ENCODE measurements at places on chromosomes 1 and 21.

DNA sequence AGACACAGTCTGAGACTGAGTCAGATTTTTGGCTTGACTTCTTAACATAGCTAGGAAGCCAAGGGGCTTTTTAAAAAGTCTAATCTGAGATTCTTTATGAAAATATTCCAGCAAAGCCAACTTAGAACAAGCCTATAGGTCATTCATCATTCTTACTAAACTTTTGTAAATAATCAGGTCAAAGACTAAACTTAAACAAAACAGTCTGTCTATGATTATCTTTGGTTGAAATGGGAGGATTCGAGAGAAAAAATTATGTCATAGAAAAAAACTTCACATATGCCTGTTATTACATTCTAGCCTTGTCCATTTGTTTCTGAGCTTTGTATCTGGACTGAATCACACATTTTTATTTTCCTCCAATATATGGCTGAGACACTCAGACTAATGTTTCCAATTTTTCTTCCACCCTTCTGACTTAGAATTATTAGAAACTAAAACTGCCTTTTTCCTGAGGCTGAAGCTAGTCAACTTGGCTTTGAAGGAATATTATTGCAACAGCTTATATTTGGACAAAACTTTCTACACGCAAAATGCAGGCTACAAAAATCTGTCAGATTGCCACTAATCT lies 83.3 kb downstream of the ETS2 start:
- DNase-seq, result no peak

DNA sequence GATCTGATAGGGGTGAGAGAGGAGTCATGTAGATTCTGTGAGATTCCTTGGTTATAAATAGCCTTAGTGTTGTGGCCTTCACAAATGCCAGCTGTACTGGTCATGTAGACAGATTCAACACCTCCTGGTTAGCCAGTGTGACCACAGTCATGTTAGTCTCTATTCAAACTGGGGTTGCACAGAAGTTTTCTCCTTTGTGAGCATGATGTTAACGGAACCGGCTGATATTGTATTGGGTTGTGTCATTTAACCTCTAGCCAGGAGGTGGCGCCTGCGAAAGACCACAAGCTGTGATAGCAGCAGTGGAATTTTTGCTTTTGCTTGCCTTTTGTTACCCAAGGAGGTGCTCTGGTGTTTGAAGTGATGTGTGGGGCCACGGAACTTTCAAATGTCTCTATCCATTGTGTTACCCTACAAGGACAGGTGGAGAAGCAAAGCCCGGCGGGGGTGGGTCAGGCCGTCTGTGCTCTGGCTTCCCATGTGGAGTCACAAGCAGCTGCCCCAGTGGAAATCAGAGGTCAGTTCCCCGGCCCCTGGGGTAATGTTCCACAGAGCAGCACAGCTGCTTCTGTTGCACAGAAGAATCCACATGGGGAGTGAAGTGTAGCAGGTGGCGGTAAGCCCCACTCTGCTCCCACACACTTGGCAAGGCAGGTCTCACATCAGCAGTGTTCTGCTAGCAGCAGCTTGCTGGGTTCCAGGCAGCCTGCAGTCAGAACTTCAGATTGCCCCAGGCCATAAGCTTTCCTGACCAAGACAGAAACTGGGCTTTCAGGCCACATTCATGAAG lies 112.6 kb downstream of the ADAMTS1 start:
- no peak for DNase-seq

- no peak for DNase-seq
Measured at GRCh38 chr1:168959382-168959781, 147.1 kb upstream of the ATP1B1 start.

DNA sequence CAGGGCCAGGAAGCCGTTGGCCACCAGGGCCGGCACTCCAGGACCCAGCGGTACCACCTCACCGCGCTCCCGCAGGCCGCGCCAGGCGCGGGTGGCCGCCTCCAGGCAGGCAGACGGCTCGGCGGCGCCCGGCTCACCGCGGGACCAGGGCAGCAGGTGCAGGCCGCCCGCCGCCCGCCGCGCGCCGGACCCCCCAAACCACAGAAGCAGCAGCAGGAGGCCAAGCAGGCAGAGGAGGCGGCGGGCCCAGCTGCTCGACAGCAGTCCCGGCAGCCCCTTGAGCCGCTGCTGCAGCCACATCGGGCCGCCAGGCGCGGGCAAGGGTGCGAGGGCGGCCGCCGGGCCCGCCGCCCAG lies 312 bp downstream of the KIAA2013 start:
- no peak for DNase-seq

DNA sequence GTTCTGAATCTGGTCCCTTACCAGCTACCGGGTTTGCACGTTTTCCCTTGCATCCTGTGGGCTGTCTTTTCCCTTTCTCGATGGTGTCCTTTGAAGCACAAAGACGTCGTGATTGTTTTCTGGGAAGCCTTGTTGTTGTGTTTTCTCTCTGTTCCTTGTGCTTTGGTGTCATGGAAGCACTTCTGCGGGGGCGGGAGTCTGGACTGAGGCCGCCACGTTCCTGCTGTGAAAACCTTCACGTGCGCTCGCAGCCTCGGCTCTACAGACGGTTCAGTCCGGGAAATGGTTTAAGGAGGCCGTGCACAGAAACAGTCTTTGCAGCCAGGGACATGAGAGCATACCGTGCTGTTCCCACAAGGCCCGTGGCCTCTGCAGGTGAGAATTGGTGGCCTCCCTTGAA lies 68.5 kb downstream of the SKI start:
- no peak for DNase-seq

DNA sequence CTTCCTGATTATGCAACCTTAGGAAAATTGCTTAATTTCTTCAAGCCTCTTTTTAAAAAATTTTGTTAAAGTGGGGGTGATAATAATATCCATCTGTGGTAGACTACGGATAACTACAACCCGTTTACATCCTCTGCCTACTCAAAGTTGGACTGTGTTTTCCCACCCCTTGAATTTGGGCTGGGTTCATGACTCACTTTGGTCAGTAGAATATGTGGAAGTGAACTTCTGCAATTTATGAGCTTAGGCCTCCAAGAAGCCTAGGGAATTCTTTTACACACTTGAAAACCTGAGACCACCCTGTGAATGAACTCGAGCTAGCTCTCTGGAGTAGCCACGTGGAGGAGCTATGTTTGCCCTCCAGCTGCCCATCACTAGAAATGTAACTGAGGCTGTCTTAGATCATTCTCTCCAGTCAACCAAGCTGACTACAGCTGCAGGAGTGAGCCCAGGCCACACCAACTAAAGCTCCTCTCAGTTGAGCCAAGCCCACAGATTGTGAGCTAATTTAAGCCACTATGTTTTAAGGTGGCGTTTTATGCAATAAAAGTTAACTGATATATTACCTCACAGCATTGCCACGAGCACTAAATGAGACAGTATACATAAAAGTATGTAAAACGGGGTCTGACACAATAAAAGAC lies 29.6 kb upstream of the CACHD1 start:
- DNase-seq, result no peak

GRCh38 chr1:10048601-10049000 lies 15.8 kb downstream of the UBE4B start:
- no peak for DNase-seq

- DNase-seq, result no peak
Measured at GRCh38 chr1:171366085-171366484, 52.1 kb downstream of the FMO4 start.

DNA sequence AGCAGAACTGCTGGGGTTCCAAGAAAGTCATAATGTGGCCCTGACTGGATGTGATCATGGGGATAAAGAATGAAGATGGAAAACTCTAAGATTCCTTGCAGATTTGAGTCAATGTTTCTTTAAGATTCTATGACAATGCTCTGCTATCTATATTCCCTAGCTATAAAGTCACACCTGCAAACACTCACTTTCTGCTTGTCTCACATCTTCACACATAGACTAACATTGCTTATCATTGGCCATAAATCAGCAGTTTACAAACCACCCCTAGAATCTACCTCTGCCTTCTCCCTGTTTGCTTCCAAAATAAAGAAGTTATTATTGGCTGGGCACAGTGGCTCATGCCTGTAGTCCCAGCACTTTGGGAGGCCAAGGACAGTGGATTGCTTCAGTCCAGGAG lies 33.1 kb upstream of the NPL start:
- no peak for DNase-seq

DNA sequence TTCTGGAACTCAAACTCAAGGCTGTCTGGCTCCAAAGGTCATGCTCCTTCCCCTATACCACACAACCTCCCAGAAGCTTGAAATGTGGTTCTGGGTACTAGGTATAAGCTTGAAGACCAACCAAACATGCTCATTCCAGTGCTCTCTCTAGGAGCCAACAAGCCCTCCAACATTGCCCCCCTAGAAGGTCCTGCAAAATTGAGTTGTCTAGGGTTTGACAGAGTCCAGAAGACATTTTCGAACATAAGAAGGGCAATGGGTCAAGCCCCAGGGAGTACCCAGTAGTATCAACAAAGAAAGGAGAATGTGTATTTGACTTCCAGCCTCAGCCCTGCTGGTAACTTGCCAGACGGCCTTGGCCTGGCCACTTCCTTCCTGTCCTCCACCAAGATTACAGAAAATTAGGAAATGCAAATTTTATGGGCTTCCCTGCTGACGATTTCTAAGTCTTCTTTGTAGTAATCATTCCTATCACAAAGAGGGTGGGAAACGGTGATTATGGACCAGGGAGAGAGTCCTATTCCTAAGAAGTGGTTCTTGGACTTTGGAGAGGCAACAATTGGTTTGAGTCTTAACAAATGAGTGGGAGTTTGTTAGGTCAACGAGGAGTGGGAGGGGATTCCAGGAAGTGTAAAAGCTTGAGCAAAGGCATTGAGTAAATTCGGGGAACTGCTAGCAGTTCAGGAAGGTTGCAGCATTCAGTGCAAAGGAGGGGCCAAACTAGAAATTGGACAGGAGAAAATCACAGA lies 18.7 kb upstream of the SLAMF1 start:
- DNase-seq, result no peak

DNA sequence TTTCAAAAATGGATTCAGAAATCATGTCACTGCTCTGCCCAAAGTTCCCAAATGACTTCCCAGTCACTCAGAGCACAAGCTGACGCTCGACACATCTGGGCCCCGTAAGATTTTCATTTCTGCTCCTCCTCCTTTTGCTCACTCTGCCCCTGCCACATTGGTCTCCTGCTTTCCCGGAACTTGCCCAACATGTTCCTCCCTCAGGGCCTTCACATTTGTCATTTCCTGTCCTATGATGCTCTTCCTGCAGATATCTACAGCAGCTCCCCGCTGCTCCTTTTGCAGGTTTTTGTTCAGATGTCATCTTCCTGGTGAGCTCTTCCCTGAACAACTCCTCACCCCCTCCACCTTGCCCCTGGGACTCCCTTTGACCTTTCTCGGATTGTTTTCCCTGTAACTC lies 58.5 kb upstream of the IVNS1ABP start:
- DNase-seq, result no peak

DNA sequence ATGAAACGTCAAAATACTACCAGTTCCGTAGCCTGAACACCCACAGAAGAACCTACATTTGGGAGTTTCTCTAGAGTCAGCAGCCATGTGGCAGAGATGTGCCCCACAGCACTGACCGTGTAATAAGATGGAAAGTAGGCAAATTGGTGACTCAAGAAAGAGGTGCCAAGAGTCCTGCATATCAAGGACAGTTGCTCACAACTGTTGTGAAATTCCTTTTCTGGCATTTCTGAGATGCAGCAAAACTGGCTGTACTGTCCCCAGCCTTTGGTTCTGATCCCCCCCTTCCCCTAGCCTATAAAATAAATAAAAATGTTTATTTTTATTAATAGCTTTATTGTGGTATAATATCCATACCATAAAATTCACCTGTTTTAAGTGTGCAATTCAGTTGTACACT lies 324.0 kb downstream of the PCP4 start:
- DNase-seq, result no peak

DNA sequence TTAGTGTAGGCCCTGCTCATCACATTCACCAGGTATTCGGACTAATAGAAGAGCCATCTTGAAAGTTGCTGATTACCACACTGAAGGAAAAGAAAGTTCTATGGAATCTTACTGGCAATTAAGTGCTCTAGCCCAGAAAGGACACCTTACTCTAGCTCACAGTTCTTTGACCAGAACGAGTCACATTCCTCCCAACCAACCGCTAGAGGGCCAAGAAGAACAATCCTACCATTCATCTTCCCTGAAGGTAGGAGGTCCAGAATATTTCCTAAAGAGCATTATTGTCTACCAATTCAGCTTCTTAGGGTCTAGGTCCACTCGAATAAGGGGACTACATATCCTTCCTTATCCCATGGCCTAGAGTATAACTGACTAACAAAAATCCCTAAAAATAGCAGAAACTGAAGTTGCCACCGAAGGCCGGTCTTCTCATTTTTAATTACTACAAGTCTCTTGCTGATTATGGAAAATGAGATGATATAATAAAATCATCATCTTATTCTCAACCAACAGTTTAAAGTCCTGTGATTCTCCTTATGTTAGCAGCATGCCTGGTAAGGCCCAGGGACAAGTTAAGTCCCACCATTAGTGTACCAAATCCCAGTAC lies 2.7 kb upstream of the FMO1 start:
- no peak for DNase-seq

DNA sequence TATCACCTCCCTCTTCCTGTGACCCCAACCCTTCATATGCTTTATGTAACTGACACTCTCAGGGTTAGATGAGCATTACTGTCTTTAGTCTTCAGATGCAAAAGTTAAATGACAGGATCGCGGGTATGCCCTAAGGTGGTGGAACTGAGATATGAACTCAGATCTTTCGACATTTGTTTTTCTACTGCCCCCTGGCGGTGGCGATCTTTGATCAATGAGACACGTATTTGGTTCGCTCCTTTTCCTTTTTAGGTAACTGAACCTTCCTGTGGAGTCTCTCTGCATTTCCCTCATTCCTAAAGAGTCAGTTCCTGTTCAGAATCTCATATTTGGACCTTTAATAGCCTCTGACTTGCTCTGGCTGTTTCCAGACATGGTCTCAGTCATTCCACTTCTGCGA lies 47.8 kb upstream of the ZP4 start:
- DNase-seq, result peak; percentile 2

DNA sequence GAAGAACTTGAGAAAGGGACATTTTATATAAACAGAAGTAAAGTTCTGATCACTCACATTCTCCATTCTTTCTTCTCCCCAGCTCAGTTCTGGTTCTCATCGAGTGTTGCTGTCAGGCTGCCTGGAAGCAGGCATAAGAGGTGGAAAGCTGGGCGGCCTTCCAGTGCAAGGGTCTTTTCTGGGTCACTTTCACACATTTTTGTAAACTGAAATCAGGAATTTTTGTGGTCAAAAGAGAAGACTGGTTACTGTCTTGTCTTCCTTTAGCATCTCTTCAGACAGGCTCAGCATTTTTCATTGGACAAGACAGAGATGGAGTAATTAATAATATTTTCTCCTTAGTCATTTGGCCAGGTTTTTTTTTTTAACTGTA lies 93.7 kb downstream of the CTH start:
- DNase-seq, result no peak

- no peak for DNase-seq
Measured at GRCh38 chr1:224739997-224740684, 124.0 kb downstream of the CNIH3 start.

GRCh38 chr1:38889589-38889988 lies 8.2 kb upstream of the GJA9 start:
- DNase-seq, result no peak

DNA sequence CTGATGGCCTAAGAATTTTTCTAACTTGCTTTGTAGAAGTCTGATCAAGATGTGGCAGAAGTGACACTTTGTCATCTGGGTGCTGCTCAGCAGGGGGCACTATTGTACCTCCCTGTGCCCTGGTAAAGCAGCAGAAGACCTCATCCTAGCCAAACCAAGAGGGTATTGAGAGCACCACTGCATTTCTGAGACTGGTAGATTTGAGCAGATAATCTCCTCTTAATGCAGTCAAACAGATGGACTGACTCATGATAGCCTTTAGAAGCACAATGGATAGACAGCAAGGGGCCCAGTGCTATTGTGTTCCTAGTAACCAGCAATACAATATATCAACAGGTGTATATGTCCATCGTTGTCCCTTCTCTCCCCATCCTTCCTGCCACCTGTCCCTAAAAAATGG lies 5.7 kb downstream of the TPM3 start:
- DNase-seq, result peak; percentile 79

GRCh38 chr1:160706526-160707235 lies 4.9 kb downstream of the CD48 start:
- DNase-seq, result no peak
